GM23338 (cell line): ENCODE measurements at places on chromosomes 5 and 9. TPM values are rescaled to one million over a fixed set of nuclear protein-coding genes. Genes with fewer than 3 reads are reported as not detected.

DNA sequence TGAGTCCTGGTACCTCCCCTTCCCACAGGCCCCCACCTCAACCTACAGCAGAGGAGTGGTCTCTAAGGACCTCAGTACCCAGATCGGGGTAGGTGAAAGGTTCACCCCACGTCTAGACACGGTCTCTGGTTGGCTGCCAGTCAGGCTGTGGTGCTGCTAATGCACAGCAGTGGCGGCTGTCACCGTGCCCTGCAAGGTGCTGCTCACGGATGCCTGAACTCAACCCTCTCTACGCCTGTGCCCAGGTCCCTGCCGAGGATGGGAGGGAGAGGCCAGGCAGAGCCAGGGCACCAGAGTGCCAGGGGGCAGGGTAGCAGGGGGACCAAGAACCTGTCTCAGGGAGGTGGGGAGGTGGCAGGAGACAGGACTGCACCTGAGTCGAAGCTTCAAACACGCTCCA, 14.3 kb downstream of the IER5L start:
- no peaks in the 10 kb centered on the region for H3K27me3 ChIP-seq
- H3K4me1 ChIP-seq: peaks cover 25% of the 10 kb centered on the region
- no peak overlapping the region for H3K27ac ChIP-seq
- no peak overlapping the region for H3K4me3 ChIP-seq

- DNase-seq: peak; percentile 23
- no peaks in the 10 kb centered on the region for H3K36me3 ChIP-seq
- H3K27ac ChIP-seq: no peak overlapping the region
- no peaks in the 10 kb centered on the region for H3K4me1 ChIP-seq
Observed at GRCh38 chr5:113447498-113448050, 12.8 kb upstream of the TSSK1B start.

Gene IL3
- not detected in 2 replicates for total RNA-seq

Gene TAF11L10
- total RNA-seq: not detected in 2 replicates

Gene GRAMD2B
- total RNA-seq: 14.9 and 16.9 TPM in 2 replicates

Gene PAEP
- total RNA-seq: not detected in 2 replicates
